ENCODE measurements at places on chromosomes 11 and 22.

DNA sequence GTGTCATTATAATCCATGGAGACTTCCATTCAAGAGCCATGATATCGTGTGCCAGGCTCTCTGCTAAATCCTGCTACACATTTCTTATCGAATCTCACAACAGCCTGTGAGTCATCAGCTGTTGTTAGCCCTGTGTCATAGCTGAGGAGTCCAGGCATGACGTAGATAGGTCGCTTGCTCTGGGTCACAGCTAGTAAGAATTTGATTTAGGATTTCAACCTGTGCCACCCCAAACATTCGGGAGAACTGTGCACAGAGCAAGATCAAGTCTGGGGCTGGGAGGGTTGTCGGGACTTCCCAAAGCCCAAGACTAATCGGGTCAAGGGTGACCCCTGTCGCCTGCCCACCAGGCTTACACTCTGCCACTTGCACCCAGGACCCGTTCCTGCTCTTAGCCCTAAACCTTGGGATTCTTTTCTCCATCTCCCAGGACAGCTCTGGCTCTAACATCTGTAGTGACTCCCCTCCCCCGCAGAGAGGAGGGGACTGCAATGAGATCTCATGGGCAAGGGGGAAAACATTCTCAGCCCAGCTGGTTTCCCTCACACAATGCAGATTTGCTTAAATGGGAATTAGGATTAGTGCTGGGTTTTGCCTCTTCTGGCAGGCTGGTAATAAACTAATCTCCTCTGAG, 34.3 kb downstream of the TSPAN18 start:
- DNase-seq = no peak

DNA sequence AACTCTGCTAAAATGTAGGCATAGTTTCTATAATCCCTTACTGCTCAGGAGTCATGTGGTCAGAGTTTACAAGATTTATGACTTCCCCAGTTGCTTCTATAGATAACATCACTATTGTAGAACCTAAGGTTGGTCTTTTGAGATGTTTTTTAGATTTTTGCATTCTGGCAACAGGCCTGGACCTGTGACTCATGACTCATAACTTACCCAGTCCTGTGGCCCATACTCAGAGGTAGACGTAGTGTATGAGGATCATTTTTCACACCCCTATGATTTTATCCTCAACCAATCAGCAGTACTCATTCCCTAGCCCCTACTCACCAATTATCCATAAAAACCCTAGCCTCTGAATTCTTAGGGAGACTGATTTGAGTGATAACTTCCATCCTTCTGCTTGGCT, 384.4 kb upstream of the DDI1 start:
- no peak for DNase-seq

DNA sequence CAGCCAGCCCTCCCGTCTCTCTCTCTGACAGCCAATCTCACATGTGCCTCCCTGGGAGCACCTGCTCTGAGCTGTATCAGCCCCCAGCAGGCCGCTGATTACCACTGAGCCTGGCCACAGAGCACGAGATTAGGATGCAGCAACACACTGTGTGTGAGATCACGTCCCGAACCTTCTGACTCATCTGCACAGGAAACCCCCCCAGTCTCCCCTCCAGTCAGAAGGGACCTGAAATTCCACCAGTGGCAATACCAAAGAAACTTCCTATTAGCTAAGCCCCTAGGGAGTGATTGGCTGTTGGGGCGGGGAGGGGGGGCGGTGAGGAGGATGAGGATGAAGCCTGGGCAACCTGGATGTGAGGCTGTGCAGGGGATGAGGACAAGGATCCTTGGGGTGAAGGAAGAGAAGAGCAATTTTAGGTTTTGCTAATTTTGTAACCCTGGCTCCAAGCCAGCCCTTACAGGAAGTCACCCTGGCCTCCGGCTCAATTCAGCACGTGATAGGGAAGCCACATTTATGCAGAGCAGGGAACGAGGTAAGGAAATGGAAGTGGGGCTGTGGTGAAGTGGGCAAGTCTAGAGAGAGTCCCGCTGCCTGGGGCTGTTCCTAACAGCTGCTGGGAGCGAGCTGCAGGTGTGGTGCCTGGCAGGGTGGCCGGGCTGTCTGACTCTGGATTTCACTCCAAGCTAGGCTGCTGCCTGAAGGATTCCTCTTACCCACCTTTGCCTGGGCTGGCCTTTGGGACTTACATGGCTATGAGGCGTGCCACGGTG, 1.9 kb downstream of the SLC43A3 start:
- peak; percentile 50 for DNase-seq

DNA sequence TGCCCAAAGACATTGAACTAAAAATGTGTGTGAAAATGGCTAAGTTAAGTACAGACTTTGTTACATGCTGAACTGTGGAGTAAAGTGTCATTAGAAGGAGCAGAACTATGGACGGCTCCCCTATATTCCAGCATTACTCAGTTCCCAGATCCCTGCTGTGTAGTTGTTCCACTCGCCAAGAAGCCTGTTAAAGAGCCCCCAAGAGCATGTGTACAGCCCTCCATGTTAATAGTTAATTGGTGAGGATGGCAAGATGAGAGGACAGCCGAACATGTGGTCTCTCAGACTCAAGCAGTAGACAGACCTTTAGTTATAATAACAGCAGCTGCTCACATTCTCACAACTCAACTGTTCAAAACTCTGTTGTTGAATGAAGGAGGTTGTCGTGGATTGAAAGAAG, 127.4 kb downstream of the ELP4 start:
- no peak for DNase-seq

DNA sequence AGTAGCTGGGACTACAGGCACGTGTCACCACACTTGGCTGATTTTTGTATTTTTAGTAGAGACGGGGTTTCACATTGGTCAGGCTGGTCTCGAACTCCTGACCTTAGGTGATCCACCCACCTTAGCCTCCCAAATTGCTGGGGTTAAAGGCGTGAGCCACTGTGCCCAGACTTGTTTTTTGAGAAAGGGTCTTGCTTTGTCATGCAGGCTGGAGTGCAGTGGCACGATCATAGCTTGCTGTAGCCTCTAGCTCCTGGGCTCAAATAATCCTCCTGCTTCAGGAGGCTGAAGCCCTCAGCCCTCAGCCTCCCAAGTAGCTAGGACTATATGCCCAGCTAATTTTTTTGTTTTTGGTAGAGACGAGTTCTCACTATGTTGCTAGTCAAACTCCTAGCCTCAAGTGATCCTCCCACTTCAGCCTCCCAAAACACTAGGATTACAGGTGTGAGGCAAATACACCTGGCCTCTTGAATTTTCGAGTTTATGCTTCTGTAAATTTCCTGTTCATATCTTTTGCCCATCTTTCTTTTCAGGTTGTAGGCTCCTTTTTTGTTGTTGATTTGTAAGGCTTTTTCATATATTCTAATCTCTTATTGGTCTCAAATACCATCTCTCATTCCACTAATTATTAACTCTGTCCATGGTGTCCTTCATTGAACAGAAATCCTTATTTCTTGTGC, 3.4 kb upstream of the RBM4B start:
- no peak for DNase-seq

DNA sequence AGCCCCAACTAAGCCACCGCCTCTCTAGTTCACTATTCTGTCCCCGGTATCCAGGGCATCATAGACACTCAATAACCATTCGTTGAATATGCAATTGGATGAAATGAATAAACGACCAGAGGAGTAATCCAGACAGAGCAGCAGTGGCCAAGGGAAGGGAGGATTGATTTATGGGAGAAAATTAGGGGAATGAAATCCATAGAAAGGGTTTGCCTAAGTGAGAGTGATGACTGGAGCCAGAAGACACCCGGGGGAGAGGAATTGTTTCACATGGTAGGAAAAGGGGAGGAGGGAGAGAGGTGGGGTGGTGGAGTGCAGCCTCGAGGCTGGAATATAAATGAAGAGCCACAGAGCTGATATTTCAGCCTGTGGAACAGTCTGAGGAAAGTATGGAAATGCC, 168.2 kb downstream of the COMMD9 start:
- DNase-seq = no peak

GRCh38 chr11:22749536-22749935, 80.1 kb downstream of the SVIP start:
- no peak for DNase-seq

GRCh38 chr22:30245985-30246813, at the start of gene LIF:
Gene LIF (minus strand): TSS chr22:30246759. CDS start chr22:30246695, 64 bp downstream.
- DNase-seq = no peak

GRCh38 chr22:46865052-46865434, 102.6 kb downstream of the TBC1D22A start:
- no peak for DNase-seq

DNA sequence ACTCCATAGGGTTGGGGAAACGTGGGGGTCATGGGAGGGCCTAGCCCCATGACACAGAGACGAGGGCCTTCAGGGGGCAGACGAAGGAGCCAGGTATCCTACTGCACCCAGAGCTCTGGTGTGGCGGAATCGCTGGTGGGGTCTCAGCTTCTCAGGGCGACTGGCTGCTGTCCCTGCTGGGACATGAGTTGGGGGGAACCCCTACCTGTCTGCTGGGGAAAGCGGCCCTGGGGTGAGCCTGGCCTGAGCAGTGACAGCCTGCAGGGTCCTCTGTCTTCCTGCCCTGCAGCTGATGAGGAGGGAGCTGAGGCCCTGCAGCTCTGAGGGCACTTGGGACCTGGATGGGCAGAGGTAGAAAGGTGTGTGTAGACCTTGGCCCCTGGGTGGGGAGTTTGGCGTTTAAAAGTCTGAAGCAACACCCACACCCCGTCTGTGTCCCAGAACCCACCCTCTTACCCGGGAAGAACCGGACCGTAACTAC, 33.6 kb upstream of the GRAMD4 start:
- no peak for DNase-seq

DNA sequence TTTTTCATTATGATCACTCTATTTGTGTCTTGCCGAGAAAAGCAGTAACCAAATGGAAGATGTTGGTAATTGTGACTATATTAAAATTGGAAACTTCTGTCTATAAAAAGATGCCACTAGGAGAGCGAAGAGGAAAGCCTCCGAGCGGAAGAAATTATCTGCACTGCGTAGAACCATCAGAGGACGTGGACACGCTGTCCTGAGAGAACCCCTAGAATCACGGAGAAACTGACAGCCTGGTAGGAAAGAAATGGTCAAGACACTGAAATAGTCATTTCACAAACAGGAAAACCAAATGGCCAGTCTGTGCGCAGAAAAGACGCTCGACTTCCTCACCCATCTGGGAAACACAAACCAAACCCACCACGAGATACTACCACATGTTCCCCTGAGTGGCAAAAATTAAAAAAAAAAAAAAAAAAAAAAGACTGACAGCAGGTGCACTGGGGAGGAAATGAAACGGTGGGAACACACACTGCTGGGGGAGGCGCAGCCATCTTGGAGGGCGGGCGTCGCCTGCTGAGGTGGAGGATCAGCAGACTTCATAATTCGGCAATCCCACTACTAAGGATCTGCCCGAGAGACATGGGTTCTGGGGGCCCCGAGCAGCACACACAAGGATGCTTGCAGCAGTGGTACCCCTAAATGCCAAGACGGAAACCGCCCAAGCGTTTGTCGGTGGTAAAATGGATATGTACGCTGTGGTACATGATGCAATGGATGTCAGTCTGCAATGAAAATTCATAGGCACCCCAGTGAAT, 21.3 kb downstream of the IFITM10 start:
- DNase-seq = no peak

- no peak for DNase-seq
Measured at GRCh38 chr22:27401321-27401720, 400.2 kb downstream of the MN1 start.

GRCh38 chr11:45993531-45994001, 71.1 kb downstream of the LARGE2 start:
- DNase-seq = no peak

GRCh38 chr22:50640857-50641647, 13.1 kb upstream of the ARSA start:
- DNase-seq = no peak

GRCh38 chr11:69657911-69658625, 17.1 kb downstream of the LTO1 start:
- no peak for DNase-seq

DNA sequence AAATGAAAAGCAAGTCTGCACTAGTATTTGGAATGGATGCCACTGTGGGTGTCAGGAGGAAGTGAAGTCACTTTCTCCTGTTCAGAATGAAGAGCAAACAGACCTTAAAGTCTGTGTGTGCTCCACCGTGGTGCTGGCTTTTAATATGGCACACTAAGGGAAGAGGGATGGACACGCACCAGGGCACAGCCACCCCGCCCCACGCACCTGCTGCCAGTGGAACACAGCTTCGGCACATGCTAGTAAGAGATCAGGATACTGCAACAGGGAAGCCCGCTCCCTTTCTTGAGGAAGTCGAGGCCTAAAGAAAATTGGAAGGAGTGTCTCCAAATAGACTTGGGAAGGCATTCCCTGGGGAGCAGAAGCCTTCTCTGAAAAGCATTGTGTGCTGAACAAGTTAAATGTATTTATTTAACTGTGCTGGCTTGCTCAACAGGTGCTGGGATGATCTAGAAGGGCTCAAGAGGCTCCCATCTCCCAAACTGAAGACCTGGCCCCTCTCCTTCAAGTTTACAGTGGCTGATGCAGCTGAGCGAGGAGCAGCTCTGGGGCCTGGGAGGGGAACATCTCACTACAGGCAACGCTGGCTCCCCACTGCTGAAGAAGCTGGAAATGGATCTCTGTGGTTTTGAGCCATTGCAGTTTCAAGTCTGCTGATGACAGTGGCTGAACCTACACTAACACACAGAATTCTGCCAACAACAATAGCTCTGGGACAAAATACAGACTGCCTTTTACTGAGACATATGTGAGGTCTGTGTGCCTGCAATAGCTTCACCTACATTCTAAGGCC, 504.6 kb upstream of the B3GAT1 start:
- DNase-seq = no peak

- DNase-seq = peak; percentile 23
Measured at GRCh38 chr11:65078151-65078550, 5.7 kb downstream of the CDCA5 start.

DNA sequence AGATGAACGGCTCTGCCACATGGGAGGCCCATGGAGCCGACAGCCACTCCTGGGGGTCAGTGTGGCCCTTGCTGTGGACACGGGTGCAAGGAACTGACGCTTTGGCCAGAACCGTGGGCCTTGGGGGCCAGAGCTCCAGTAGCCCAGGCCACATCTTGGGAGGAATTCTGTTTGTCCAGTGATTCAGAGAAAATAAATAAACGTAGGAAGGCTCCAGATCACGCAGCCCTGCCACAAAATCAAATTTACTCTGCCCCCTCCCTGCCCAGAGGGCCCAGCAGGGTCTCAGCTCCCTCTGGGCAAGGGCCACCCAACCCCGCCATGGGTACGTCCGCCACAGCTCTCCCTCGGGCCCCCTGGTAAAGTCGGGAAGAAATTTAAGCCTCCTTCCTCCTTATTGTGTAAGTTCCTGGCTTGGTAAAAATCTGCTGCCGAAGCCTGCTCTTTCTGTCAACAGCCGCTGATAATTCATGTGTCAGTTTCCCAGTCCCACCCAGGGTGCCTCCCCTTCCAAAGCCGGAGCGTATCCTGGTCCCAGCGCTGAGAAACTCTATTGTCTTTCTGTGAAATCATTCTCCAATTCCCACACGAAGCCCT, 6.9 kb upstream of the MUC5AC start:
- no peak for DNase-seq

- DNase-seq = no peak
Measured at GRCh38 chr11:88501541-88501940, 164.0 kb upstream of the CTSC start.

GRCh38 chr11:72494109-72494429, 59.7 kb upstream of the CLPB start:
- no peak for DNase-seq
